SK-N-DZ (cell line): ENCODE measurements at places on chromosomes 5 and 9.

GRCh38 chr5:135456238-135457099 lies 4.3 kb upstream of the TIFAB start:
- DNase-seq: no peak

DNA sequence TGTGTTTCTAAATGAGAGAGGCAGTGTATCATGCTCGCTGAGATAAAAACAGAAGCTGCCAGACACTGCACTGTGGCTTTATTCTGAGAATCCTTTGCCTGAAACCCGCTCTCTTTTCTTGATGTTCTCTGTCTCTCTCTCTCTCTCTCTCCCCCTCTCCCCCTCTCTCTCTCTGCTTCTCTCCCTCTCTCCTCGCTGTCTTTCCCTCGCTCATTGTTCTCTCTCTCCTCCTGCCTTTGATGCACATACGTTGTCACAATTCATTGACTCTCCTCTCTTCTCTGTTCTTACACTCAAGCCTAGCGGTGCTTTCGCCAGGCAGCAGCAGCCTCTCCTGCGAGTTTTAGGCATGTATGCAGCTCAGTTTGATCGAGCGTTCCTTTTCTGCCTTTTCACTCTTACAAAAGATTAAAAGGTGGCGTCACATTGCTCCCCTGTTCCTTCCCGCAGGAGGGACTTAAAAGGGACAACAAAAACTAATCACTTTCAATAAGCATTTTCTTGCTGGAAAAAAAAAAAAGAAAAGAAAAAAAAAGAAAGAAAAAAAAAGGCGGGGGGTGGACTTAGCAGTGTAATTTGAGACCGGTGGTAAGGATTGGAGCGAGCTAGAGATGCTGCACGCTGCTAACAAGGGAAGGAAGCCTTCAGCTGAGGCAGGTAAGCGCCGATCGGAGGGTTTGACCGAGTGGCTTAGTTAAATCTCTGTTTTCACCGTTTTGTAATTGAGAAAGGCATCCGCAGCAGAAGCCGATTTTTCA lies 717.9 kb upstream of the WWC1 start:
- peak; percentile 81 for DNase-seq

DNA sequence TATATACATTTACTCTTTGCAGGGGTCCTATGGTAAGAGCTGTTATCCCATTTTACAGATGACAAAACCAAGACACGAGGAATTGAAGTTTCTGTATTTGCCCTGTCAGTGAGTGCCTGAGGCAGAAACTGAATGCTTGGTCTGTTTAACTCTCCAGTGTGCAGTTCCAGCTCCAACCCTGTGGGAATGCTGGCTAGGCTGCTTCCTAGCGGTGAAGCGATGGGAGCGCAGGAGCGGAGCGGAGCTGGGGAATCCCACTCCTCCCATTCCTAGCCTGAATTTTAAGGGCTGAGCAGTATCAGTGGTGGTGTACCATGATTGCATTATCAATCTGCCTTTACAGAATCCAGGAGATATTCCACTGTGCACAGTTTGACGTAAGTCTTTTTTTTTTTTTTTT lies 202.3 kb downstream of the LRRC70 start:
- DNase-seq: no peak

- DNase-seq: no peak
These were observed 18.9 kb downstream of the CAMK2A start for GRCh38 chr5:150270541-150271295.

DNA sequence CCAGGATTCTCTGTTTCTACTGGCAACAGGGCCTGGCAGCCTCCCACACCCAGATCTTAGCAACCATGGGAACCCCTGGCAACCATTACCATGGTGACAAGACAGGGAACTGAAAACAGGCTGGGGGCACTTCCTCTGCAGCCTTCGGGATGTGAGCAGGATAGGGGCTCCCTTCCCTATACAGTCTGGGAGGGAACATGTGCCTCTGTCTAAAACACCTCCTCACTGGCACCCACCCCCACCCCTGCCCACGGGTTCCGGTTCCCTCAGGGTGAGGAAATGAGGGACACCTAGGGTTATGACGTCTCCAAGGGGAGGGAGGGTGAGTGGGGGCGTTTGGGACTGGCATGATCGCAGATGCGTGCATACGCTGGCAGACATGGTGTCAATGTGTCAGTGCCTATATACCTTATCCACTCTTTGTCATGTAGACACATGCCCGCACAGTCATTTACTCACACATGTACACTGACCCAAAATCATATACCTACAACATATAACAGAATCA lies 3.0 kb upstream of the DNAJB5 start:
- DNase-seq: peak; percentile 58

DNA sequence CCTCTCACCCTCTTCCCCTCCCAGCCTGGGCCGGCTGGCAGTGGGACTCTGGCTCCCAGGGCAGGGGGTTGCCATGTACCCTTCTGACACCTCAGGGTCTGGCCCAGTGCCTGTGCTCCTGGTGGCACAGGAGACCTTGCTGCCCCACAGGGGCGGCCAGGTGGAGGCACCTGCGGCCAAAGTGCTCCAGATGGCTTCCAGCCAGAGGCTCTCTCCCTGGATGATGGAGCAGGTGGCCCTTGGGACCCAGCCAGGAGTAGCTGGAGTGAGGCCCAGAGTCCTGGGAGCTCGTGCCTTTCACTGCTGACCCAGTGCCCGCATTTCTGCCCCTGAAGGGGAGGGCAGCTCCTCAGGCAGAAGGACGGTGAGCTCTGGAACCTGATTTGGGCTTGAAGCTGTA lies 87.3 kb downstream of the NTNG2 start:
- no peak for DNase-seq

DNA sequence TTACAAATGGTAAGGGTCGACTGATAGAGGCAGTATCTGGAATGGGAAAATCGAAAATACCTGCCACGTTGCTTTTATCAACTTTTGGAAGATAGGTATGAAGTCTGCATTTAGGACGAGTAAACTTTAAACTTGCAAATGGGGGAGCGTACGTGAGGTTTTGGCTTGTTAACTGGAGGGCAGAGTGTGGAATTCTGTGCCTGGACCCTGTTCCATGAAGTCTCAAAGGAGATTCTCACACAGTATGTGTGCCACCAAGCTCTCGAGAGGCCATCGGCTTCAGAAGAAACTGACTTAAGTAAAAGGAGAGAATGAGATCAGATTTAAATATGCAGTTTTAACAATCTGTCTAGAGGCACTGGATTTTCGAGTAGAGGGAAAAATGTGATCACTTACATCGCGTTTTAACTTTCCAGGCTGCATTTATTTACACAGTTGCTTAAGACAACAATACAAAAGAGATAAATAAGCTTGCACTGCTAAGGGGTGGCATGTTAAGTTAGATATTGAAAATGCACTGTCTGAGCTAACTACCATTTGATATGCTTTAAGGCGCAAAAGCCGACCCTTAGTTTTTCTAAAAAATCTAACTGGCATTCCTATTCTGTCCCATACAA lies 401.6 kb downstream of the EBF1 start:
- no peak for DNase-seq

DNA sequence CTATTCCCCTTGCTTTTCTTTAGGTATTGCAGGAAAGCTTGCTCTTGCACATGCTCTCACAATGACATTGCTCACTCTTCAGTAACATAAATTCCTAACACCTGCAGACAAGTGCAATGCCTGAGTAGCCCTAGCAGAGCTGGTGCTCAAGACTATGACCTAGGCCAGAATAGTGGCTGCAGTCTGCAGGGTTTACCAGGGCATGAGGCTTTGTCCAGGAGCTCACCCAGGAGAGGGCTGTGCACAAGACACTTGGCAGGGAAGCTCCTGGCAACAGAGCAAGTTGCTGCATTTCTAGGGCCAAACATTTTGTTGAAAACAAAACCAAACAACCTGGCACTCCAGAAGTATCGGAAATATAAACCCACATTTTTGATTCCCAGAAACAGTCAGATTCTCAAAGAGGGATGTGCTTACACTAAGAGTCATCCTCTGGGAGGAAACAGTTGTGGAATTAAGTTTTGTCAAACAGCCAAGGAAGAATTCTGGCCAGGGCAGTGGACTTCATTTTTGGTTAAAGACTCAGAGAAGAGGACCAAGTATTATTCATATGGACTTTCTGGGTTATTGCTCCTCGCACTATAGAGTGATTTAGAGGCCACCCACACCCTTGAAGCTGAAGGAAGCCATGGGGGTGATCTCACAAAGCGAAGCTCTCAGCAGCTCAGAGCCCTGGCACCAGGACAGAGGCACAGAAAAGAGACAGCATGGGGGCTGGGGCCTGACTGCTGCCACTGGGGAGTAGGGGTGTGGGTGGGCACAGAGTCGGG lies 44.9 kb downstream of the MACROH2A1 start:
- DNase-seq: no peak

DNA sequence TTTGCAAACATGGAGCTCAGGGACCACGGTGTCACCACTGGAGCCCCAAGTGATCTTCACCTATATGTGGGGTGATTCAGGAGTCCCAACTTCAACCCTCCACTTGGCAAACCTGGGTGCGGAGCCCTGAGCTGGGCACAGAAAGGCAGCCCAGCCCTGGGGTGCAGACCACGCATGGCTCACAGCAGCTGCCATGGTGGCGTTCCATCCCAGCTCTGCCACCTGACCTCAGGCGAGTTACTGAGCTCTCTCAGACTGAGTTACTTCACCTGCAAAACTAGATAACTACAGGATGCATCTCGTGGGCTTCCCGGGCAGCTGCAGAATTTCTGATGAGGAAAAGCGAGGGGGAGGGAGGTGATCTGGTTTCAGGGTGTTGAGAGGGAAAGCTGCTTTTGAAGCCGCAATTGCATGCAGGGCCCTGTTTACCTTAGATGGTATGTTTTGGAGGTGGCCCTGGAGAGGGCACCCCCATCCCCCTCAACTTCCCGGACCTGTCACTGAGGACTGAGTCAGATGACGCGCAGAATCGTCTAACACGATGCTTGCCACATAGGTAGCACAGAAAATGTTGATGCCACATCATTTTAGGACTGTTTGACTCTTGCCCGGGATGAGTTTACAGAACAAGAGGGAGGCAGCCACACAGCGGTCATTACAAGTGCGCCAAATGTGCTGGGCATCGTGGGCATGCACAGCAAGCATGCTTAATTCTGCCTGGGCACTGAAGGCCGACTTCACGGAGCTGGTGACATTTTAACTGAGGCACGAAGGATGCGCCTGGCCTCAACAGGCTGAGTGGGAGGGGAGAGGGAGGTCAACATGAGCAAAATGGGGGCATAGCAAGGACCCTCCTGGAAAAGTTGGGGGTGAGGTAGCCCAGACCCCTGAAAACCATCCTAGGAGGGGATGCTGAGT lies 154.6 kb downstream of the COL23A1 start:
- DNase-seq: no peak

DNA sequence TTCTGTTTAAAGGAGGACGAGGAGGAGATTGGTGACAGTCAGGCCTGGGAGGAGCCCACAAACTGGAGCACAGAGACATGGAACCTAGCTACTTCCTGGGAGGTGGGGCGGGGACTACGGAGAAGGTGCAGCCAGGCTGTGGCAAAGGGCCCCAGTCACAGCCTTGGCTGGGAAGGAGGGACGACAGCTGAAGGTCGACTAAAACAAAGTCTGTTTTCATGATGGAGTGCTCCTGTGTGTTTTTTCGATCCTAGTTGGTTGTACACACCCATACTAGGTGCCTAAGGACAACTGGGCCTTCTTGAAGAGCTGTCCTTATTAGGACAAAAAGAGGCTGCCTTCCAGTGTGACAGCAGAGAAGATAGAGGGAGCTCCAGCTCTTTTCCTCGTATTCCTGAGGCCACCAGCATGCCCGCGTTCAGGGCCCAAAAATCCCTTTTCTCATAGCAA lies 2.9 kb downstream of the CCDC107 start:
- DNase-seq: no peak

GRCh38 chr9:1173993-1174392 lies 123.8 kb downstream of the DMRT2 start:
- DNase-seq: no peak

- DNase-seq: no peak
These were observed 34.2 kb downstream of the HTR4 start for GRCh38 chr5:148620091-148620490.

- DNase-seq: no peak
These were observed 355.6 kb downstream of the TAF11L14 start for GRCh38 chr5:17989567-17990563.

- DNase-seq: peak; percentile 61
These were observed 163.9 kb downstream of the CEMIP2 start for GRCh38 chr9:71604197-71605063.

DNA sequence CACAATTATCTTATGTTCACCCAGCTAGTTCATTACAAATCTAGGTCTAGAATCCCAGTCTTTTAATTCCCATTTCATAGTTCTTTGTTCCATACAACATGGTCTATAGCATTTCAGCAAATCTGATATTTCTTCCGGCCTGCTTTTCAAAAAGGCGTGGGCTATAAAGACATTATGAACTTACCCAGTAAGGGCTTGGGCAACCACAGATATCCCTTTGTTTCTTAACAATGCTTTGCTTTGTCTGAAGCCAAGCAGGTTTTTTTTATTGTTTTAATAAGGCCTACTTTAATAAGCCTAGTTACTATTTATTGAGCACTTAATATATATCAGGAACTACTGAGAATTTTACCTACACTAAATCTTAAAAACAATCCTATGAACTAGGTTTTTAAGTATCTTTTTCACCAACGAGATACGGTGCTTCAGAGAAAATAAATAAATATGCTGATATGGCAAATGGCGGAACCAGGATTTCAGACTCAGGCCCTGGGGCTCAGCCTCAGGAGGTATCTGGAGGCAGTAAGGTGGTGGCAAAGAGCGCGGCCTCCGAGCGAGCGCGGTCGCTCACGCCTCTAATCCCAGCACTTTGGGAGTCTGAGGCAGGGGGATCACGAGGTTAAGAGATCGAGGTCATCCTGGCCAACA lies 29.7 kb downstream of the PCA3 start:
- DNase-seq: no peak

GRCh38 chr9:26888271-26888670 lies 4.3 kb downstream of the CAAP1 start:
- no peak for DNase-seq

GRCh38 chr9:135240871-135241311 lies 153.4 kb downstream of the OLFM1 start:
- no peak for DNase-seq

GRCh38 chr9:133429641-133430161 lies 7.5 kb downstream of the ADAMTS13 start:
- DNase-seq: peak; percentile 52

- no peak for DNase-seq
These were observed 23.8 kb downstream of the MRPS27 start for GRCh38 chr5:72296256-72296655.

GRCh38 chr5:179224741-179225140 lies 120.5 kb downstream of the ADAMTS2 start:
- DNase-seq: no peak

DNA sequence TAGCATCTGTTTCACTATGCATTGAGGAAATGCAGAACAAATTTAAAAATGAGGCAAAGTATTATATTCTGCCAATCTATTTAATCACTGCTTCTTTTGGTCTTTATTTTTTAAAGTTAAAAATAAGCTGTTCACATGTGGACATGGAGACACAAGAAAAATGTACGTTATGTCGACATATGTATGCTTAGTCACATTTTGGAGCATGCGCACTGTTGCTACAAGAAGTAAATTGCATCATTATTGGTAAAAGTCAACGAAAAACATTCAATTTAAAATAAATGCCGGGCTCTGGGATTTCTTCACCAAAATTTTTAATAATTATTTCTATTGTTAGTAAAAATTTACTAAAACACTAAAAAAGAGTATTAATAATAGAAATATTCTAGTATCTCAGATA lies 876.3 kb upstream of the CTNND2 start:
- DNase-seq: no peak

GRCh38 chr5:106523852-106524251 lies 1146.9 kb downstream of the EFNA5 start:
- DNase-seq: no peak

GRCh38 chr9:99244344-99245260 lies 22.5 kb downstream of the SEC61B start:
- no peak for DNase-seq
